ENCODE measurements at places on chromosomes 12 and 14.

- H3K4me1 ChIP-seq: no peaks in the 10 kb centered on the region
- no peaks in the 10 kb centered on the region for H3K27me3 ChIP-seq
- H3K27ac ChIP-seq: no peak overlapping the region
- DNase-seq: no peak
- no peak overlapping the region for H3K4me3 ChIP-seq
Observed at GRCh38 chr14:99041141-99041819, 230.7 kb downstream of the BCL11B start.

GRCh38 chr14:100296106-100296651, 10.1 kb downstream of the SLC25A29 start:
- H3K4me3 ChIP-seq: no peak overlapping the region
- no peak overlapping the region for H3K27ac ChIP-seq
- no peaks in the 10 kb centered on the region for H3K36me3 ChIP-seq
- no peak for DNase-seq
- H3K27me3 ChIP-seq: no peaks in the 10 kb centered on the region
- H3K4me1 ChIP-seq: peaks cover 15% of the 10 kb centered on the region

DNA sequence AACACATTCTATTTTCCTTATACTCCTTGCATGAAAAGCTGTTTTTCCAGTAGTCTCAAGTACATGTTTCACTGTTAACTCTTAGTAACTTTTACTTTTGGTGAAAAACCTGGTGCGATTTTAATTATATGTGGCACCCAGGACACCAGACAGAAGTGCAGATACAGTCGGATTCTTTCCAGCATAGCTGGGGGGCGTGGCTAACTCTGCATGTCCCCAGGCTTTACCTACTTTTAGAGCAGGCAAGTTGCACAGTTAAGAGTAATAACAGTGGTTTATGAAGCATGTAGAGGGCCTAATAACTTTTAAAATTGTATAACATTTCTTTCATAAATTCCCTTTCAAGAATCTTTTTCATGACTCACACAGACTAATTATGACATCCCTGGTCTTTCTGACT, 70.7 kb downstream of the HSD17B6 start:
- H3K4me3 ChIP-seq: no peak overlapping the region
- H3K4me1 ChIP-seq: peaks cover 13% of the 10 kb centered on the region
- H3K27ac ChIP-seq: no peak overlapping the region
- H3K36me3 ChIP-seq: no peaks in the 10 kb centered on the region

DNA sequence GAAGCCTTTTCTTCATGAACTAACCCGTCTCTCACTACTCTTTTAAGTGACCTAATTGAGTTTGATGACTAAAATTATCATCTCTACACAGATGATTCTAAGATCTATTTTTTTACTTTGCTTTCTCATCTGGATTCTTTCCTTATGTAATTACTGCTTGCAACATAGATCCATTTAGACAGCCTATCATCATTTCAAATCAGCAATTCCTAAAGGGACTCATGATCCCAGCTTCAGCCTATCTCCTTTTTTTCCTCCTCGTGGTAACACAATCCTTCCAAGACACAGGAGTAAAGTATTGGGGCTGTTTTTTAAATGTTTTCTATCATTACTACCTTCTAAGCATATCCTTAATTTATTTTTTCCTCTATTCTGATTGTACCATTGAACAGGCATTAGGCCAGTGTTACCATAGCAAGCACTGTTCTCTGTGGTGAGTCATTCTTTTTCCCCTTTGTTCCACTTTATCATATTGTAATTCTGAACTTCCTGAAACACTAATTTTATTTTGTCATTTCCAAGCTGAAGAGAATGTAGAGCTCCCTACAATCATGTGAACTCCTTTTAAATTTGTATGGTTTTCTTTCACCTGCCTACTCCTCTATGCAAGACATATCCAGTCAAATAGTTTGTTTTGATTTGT, 190.4 kb upstream of the FAR2 start:
- peaks cover 6% of the 10 kb centered on the region for H3K27me3 ChIP-seq
- H3K27ac ChIP-seq: no peak overlapping the region
- DNase-seq: no peak
- no peaks in the 10 kb centered on the region for H3K36me3 ChIP-seq
- H3K4me1 ChIP-seq: no peaks in the 10 kb centered on the region

DNA sequence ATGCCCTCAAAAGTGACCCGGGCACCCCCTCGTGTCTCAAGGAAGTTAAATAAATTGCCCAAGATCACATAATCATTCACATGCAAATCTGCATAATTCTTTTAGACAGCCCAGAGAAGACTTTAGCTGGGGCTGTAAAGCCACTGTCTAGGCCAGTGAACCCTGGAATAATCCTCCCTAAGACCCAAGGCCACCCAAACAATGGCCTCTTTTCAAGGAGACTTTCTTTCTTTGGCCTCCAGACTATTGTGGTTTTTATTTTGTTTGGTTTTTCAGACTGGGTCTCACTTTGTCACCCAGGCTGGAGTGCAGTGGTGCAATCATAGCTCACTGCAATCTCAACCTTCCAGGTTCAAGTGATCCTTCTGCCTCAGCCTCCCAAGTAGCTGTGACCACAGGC, 10.6 kb downstream of the SVOP start:
- DNase-seq: no peak
- H3K27me3 ChIP-seq: peaks cover 19% of the 10 kb centered on the region
- H3K27ac ChIP-seq: no peak overlapping the region

- H3K27me3 ChIP-seq: peaks cover 20% of the 10 kb centered on the region
- no peak overlapping the region for H3K27ac ChIP-seq
- no peak for DNase-seq
- H3K4me3 ChIP-seq: no peak overlapping the region
- H3K4me1 ChIP-seq: no peaks in the 10 kb centered on the region
Observed at GRCh38 chr12:112846619-112847018, 55.1 kb downstream of the RPH3A start.

GRCh38 chr12:23185346-23185745, 560.4 kb downstream of the ETNK1 start:
- no peaks in the 10 kb centered on the region for H3K27me3 ChIP-seq
- no peaks in the 10 kb centered on the region for H3K4me1 ChIP-seq
- DNase-seq: no peak
- no peaks in the 10 kb centered on the region for H3K36me3 ChIP-seq

GRCh38 chr12:100753837-100754236, 40.7 kb upstream of the ANO4 start:
- H3K27me3 ChIP-seq: peaks cover 4% of the 10 kb centered on the region
- no peaks in the 10 kb centered on the region for H3K4me1 ChIP-seq
- no peaks in the 10 kb centered on the region for H3K36me3 ChIP-seq
- DNase-seq: no peak

DNA sequence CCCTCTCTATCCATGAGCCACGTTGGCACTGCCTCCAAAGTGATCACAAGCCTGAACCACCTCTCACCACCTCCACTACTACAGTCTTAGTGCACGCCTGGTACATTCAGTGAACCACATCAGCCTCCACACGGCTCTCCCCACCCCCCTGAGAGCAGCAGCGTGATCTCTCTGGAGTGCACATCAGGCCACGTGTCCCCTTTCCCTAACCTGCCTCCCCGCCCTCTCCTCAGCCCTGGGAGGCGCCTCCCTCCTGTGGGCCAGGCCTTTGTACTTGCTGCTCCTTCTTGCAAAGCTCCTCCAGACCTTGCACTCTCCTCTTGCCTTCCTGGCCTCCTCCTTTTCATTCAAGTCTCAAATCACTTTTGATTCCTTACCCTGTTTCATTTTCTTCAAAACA, 49.8 kb downstream of the SLC6A12 start:
- no peak overlapping the region for H3K4me3 ChIP-seq
- H3K27ac ChIP-seq: no peak overlapping the region
- no peaks in the 10 kb centered on the region for H3K27me3 ChIP-seq
- H3K36me3 ChIP-seq: no peaks in the 10 kb centered on the region

DNA sequence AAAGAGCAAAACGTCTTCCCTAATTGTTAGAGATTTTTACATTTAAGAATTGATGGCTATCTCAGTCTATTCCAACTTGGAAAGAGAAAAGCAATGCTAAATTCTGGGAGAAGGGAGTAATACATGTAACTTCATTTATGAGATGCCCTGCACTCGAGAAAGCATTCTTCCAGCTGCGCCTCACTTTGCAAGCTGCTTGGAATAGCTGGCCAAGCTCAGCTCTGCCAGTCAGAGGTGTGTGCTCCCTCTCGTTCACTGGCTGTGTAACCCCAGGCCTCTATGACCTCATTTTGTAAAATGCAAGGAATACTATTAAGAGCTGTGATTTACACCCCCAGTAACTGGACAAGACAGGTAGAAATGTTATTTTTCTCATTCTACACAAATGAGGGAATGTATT, 79.1 kb downstream of the OTX2 start:
- peaks cover 27% of the 10 kb centered on the region for H3K27me3 ChIP-seq
- no peak overlapping the region for H3K4me3 ChIP-seq
- H3K27ac ChIP-seq: no peak overlapping the region
- no peaks in the 10 kb centered on the region for H3K36me3 ChIP-seq
- DNase-seq: no peak
- no peaks in the 10 kb centered on the region for H3K4me1 ChIP-seq

DNA sequence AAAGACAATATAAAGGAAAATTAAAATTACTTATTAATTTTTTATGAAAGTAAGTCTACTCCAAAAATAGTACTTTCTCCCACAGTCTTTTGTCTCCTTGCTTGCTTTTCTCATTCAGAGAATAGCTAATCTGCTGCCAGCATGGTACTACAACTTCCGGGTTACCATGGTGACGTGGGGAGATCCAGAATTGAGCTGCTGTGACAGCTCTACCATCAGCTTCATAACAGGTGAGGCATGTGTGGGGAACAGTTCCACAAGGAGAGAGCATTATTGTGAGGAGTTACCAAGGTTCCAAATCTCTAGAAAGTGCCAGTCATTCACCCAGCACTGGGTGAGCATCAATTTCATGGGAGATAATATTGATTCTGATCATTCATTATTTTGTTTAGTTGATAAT, 197.8 kb downstream of the PTPRO start:
- peaks cover 4% of the 10 kb centered on the region for H3K4me1 ChIP-seq
- H3K4me3 ChIP-seq: no peak overlapping the region
- no peak overlapping the region for H3K27ac ChIP-seq
- H3K36me3 ChIP-seq: no peaks in the 10 kb centered on the region

DNA sequence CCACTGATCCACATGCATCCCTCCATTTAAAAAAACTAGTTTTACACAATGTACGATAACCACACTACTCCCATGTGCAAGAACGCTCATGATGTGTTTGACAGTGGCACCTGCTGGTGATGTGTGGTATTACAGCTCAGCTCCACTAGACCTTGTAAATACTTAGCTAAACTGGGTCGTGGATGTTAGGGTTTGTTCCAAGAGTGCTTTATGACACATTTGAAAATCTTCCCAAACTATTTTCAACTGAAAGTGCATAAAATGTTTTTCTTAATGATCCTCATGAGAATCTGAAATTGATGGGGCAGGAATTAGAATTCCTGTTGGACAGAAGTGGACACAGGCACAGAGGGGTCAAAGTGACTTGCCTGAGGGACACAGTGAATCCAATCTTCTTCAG, 99.2 kb downstream of the SCARB1 start:
- H3K27ac ChIP-seq: peak overlapping the region; percentile 60
- peak overlapping the region; percentile 28 for H3K4me3 ChIP-seq
- peaks cover 16% of the 10 kb centered on the region for H3K36me3 ChIP-seq
- peaks cover 61% of the 10 kb centered on the region for H3K4me1 ChIP-seq
- peak; percentile 51 for DNase-seq

- H3K4me1 ChIP-seq: peaks cover 43% of the 10 kb centered on the region
- no peak for DNase-seq
- H3K27ac ChIP-seq: peak overlapping the region; percentile 64
- peak overlapping the region; percentile 73 for H3K4me3 ChIP-seq
- H3K36me3 ChIP-seq: peaks cover 10% of the 10 kb centered on the region
- H3K27me3 ChIP-seq: no peaks in the 10 kb centered on the region
Observed at GRCh38 chr14:50232276-50232642, 881 bp upstream of the SOS2 start.

DNA sequence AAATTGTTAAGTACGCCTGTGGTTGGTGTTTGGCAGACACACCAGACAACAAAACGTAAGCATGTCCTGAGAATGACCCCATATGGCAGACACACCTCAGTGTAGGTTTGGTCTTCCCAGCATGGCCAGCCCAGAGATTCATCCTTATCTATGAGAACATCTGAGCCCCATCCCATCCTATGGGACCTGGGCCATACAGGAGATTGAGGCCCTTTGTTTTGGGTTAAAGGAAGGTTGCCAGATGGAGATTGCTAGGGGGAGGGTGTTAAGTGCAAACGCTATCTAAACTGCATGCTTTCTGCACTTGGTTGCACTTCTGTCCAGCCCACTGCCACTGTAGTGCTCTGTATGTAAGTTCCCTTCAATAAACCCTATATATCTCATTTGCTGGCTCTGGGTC, 4.1 kb upstream of the PCNX4 start:
- peaks cover 2% of the 10 kb centered on the region for H3K27me3 ChIP-seq
- no peak overlapping the region for H3K4me3 ChIP-seq
- no peak overlapping the region for H3K27ac ChIP-seq
- no peak for DNase-seq
- H3K36me3 ChIP-seq: peaks cover 2% of the 10 kb centered on the region
- H3K4me1 ChIP-seq: peaks cover 10% of the 10 kb centered on the region

- peaks cover 90% of the 10 kb centered on the region for H3K4me1 ChIP-seq
- peak overlapping the region; percentile 98 for H3K27ac ChIP-seq
- no peak for DNase-seq
- H3K27me3 ChIP-seq: peaks cover 18% of the 10 kb centered on the region
- peaks cover 32% of the 10 kb centered on the region for H3K36me3 ChIP-seq
- peak overlapping the region; percentile 59 for H3K4me3 ChIP-seq
Observed at GRCh38 chr14:93975791-93976476, 436 bp downstream of the ASB2 start.

GRCh38 chr12:90124289-90124688, 415.7 kb upstream of the ATP2B1 start:
- no peak overlapping the region for H3K27ac ChIP-seq
- no peak overlapping the region for H3K4me3 ChIP-seq
- no peak for DNase-seq
- peaks cover 7% of the 10 kb centered on the region for H3K36me3 ChIP-seq
- H3K4me1 ChIP-seq: no peaks in the 10 kb centered on the region
- H3K27me3 ChIP-seq: peaks cover 9% of the 10 kb centered on the region

DNA sequence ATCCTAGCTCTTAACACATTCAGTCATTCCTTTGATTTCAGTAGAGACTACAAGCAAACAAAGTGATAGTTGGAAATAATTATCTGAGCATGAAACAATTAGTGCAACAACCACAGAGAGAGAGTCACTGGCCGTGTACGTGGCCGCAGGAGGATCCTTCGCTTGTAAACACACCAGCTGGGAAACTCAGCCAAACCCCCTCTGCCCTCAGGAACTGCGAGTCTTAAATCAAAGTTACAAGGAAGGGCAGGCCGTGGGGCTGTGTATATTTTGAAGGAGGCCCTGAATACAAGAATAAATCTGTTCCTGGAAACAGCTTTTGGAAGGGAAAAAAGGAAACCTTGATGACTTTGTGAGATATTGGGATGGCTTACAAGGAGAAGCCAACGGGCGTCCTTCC, 164.5 kb downstream of the ANO2 start:
- no peak overlapping the region for H3K4me3 ChIP-seq
- DNase-seq: no peak
- H3K36me3 ChIP-seq: no peaks in the 10 kb centered on the region
- H3K27ac ChIP-seq: no peak overlapping the region
- H3K4me1 ChIP-seq: no peaks in the 10 kb centered on the region

- H3K4me1 ChIP-seq: peaks cover 14% of the 10 kb centered on the region
- peak overlapping the region; percentile 28 for H3K27ac ChIP-seq
- H3K27me3 ChIP-seq: peaks cover 32% of the 10 kb centered on the region
- H3K4me3 ChIP-seq: no peak overlapping the region
- no peak for DNase-seq
Observed at GRCh38 chr14:95701846-95702221, 12.1 kb downstream of the TCL1A start.

GRCh38 chr12:58455136-58455535, 465.2 kb downstream of the LRIG3 start:
- no peak for DNase-seq
- H3K27ac ChIP-seq: no peak overlapping the region
- H3K27me3 ChIP-seq: no peaks in the 10 kb centered on the region
- no peaks in the 10 kb centered on the region for H3K36me3 ChIP-seq

- DNase-seq: no peak
- H3K27me3 ChIP-seq: no peaks in the 10 kb centered on the region
- peaks cover 55% of the 10 kb centered on the region for H3K4me1 ChIP-seq
- H3K27ac ChIP-seq: peak overlapping the region; percentile 91
Observed at GRCh38 chr14:24300326-24300980, 803 bp downstream of the NOP9 start.

Measured in activated naive CD8-positive, alpha-beta T cell treated with anti-CD3 and anti-CD28 coated beads, Interleukin-2, amount 50 U/mL, for 24 hours (primary cell).